ENCODE measurements at places on chromosomes 1 and 21.
A peak's percentile ranks its signal among the peaks of the same experiment; 100 is the strongest.

GRCh38 chr21:42864815-42865775, 14.2 kb downstream of the WDR4 start:
- no peak for DNase-seq

DNA sequence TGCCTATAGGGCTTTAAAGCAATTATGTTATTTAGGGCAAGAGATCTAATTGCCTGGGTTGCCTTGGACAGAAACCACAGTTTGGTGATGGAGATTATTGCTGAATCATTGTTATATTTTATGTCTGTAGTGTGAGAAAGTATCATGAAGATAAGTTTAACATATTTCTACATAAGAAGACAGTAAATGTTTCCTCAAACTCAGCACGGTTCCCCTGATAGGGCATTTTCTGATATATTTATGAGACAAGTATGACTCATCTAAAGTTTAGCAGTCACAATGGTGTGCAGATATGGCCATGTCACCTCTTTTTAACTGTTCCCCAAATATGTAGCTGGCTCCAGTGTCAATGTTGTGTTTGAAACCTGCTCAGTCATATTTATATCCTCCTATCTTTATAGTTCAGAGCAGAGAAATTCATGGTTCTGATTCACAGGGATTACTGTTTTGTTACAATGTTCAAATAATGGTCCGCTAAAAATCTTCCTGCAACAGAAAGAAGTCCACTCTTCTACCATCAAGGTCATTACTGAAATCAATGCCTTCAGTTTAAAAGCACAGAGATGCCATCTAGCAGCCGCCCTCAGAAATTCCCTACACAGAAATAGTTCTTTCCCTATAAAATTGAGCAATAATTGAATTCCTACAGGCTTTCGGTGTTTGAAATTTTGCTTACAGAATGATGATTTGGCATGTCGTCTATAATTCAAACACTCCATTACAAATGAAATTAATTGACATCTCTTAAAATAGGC, 3.7 kb downstream of the OLFM3 start:
- no peak for DNase-seq

GRCh38 chr1:32276032-32276782, 15.7 kb upstream of the HDAC1 start:
- no peak for DNase-seq

- DNase-seq: no peak
Measured at GRCh38 chr1:48591181-48591580, 119.2 kb upstream of the SPATA6 start.

DNA sequence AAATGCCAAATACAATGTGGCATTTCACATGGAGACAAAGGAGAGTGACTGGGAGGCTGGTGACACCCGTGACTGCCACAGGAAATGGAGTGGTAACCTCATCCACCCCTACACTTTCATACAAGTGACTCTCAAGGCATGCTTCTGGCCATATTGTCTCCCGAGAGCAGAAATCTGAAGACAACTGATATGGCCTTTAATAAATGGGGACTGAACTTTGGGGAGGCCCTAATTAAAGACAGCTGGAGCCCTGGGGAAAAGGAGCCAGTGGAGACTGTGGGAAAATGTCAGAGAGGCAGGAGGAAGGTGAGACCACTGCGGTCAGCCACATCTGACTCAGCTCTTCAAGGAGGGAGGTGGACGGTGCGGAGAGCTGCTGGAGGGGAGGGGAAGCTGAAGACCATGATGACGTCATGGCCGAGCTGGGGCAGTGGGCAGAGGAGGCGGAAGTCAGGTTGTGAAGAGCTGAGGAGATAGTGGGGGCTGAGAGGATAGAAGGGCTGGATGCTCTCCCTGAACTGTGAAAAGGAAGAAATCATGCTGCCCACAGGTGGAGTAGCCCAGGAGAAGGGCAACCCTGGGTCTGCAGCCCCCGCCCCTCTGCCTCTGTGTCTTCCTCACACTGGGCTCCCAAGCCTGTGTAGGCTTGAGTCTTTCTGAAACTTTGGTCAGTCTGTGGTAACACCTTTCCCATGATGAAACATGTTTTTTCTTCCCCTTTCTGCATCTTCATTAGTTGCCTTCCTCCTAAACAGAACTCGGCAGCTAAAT, 14.0 kb upstream of the NCF2 start:
- DNase-seq: no peak

- no peak for DNase-seq
Measured at GRCh38 chr1:200364091-200364759, 45.6 kb downstream of the ZNF281 start.

DNA sequence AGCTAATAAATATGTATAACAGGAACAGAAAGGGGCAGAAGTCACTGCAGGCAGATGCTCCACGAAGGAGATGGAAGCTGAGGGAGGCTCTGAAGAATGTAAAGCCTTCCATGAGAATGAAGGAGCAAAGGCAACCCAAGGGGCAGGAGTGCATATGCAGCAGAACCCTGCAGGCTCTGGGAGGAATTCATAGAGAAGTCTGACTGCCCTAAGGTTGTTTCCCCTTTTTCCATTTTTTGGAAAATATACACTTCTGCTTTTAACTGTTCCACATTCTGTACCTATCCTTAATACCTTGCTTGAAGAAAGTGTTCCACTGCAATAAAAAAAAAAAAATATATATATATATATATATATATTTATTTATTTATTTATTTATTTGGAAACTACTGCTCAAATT, 69.6 kb downstream of the CD34 start:
- DNase-seq: no peak

GRCh38 chr1:236273358-236273757, 8.4 kb downstream of the ERO1B start:
- no peak for DNase-seq

GRCh38 chr1:177490036-177490639, 319.4 kb downstream of the BRINP2 start:
- DNase-seq: no peak

GRCh38 chr1:10888291-10888690, 91.8 kb upstream of the CASZ1 start:
- no peak for DNase-seq

DNA sequence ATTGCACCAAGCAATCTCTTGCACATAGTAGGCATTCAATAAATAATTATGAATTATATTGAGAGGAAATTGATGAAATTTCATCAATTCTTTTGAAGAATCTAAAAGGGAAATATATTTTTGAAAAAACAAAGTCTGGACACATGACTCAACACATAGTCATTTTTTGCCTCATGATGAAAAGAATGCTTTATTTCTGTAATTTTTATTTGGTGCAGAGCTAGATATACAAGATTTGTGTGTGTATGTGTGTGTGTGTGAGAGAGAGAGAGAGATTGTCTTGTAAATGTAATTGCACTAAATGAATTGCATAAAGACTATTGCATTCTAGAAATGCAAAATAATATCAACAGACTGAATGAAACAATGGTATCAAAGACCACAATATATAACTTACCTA, 206.2 kb upstream of the C1orf87 start:
- no peak for DNase-seq

DNA sequence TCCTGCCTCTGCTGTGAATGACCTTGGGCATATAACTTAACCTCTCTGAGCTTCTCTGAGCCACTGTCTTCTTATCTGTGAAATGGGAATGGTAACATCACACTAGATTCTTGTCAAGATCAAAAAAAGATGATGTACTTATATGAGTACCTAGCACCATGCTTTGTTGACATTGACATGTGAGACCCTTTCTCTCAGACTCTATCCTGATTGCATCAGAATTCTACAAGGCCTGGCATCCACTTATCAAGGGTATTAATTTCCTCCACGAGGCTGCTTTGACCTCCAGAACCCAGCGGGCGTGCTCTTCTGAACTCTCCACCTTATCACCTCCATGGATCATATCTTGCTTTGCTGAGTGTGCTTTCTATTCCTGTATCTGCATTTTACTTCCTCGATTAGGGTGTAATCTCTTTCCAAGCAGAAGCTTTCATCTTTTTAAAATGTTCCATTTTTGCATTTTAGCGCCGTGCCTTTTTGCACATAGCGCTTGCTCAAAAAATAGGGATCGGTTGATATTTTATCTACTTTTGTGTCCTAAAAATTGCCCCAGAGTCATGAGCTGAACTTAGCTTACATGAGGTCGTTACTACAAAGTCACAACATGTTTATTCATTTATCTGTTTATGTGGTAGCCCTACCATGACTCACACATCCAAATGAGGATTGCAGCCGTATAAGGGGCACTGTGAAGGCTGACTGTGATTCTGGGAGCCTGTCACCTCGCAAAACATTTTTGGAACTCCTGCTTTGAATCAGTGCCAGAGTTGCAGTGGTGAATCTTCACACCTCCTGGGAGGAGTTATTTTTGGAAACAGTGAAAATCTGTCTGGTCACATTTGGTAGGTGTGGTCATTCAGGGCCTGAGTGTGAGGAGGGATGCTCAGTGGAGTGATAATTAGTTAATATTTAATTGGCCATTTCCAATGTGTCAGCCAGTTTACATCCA, 63.2 kb downstream of the IER5 start:
- DNase-seq: no peak

DNA sequence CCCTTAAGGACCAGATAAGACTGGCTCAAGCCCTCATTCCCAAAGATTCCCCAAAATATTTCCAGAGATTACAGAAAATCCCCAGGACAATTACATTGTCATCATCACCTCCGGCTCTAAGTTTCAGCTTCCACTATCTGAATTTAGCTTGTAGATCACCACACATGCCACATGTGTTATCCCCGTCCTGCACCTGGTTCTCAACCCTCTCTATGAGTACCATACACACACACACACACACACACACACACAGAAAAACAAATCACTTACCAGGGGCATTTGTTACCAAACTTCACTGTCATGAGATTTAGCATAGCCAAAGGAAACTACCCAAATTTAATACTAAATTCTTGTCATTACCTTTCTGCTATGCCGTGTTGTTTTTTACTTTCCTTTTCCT, 15.4 kb upstream of the TSPAN1 start:
- DNase-seq: no peak

DNA sequence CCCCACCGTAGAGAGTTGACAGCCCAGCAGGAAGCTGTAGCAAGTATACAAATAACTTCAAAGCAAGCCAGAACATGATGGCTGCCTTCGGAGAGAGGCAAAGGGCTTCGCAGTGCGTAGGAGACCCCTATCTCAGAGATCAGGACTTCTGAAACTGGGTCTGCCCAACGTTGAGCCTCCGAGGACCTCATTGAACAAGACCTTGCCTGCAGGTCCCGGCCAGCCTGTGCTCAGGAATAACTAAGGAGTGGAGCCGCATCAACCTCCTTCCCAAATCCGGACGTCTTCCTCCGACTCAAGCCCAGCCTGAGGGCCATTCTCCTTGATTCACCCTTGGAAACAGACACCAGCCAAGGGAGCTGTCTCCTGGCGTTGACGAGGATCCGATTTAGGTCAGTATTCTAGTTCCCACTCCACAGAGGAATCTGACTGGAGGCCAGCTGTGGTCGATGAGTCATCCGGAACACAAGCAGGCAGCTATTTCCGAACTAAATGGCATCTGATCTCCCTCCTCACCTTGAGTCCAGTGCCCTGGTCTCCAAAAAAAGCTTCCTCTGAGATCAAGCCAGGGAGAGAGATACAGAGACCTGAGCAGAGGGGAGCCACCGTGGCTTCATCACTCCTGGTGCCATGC, 166.5 kb upstream of the COA6 start:
- no peak for DNase-seq

GRCh38 chr1:205510308-205510950, 6.0 kb downstream of the CDK18 start:
- no peak for DNase-seq

- no peak for DNase-seq
Measured at GRCh38 chr1:93143769-93144168, 36.4 kb downstream of the TMED5 start.

DNA sequence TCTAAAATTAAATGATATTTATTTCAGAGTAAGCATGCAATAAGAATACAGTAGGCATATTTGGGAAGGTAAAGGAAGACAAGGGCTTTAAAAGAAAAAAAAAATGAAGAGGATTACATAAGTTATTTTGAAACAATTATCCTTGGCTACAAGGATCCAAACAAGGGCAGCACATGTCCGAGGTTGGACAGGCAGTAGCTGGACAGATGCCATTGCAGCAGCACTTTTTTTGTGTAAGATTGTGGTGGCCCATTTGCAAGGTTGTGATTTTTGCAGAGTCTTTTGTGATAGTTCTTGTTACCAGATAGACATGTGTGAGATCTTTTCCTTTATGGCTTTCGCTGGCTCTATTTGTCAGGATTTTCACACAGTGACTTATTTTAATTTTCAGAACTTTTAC, 89.4 kb upstream of the COG2 start:
- no peak for DNase-seq

DNA sequence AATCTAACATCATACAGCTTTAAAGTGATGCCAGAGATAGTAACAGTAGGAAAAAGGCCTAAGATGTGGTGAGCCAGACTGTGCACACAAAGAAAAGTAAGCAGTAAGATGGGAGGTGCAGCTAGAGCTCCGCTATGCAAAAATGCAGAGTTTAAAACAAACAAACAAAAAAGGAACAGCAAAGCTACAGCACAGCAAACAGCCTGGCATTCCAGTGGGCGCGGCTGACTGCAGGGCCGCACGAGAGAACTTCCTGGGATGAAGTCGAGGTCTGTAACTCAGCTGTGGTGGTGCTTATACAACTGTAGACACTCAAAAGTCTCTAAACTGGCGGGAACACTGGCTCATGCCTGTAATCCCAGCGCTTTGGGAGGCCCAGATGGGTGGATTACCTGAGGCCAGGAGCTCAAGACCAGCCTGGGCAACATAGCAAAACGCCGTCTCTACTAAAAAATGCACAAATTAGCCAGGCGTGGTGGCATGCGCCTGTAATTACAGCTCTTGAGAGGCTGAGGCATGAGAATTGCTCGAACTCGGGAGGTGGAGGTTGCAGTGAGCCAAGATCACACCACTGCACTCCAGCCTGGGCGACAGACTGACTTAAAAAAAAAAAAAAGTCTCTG, 30.1 kb downstream of the PRDM15 start:
- no peak for DNase-seq

DNA sequence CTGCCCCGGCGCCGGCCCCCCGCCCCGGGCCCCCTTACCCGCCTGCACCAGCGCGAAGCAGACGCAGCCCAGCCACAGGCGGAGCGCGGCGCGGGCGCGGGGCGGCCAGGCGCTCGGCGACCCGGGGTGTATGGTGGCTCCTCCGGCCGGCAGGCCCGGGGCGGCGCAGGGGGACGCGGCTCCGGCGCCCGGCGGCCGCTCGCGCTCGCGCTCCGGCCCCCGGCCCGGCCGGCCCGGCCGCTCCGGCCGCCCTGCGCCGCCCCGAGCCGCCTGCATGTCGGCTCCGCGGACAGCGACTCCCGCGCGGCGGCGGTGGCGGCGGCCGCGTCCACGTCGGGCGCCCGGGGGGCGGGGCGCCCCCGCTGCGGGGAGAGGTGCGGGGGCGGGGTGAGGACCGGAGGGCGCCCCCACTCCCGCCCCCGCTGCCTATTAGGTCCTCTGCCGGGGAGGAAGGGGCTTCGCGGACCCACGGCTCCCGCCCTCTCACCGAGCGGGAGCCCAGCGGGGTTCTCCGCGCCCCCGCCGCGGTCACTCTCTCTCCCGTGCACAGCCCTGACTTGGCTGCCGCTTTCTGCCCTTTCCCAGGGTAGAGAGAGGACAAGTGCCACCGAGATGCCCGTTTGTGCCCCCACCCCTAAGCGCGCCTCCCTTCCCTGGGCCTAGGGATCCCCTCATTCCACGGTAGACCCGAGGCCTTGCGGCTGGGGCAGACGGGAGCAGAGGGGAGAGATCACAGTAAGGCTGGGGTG, at the start of gene FNDC5:
Gene FNDC5, minus strand, starts transcription at position 298 of the 749 bp plus-strand sequence.
- peak; percentile 44 for DNase-seq

- DNase-seq: no peak
Measured at GRCh38 chr1:227793948-227794816, 21.3 kb upstream of the PRSS38 start.

GRCh38 chr1:155929057-155929456, 5.2 kb downstream of the KHDC4 start:
- DNase-seq: no peak

- DNase-seq: peak; percentile 7
Measured at GRCh38 chr1:231369282-231369681, 31.2 kb downstream of the SPRTN start.

- peak; percentile 6 for DNase-seq
Measured at GRCh38 chr1:173914366-173914871, 2.7 kb downstream of the SERPINC1 start.

All from large intestine (tissue), 12 donors.